ENCODE measurements at places on chromosomes 16 and 17.

- no peak for DNase-seq
Observed at GRCh38 chr16:83046664-83047063, 419.9 kb downstream of the CDH13 start.

DNA sequence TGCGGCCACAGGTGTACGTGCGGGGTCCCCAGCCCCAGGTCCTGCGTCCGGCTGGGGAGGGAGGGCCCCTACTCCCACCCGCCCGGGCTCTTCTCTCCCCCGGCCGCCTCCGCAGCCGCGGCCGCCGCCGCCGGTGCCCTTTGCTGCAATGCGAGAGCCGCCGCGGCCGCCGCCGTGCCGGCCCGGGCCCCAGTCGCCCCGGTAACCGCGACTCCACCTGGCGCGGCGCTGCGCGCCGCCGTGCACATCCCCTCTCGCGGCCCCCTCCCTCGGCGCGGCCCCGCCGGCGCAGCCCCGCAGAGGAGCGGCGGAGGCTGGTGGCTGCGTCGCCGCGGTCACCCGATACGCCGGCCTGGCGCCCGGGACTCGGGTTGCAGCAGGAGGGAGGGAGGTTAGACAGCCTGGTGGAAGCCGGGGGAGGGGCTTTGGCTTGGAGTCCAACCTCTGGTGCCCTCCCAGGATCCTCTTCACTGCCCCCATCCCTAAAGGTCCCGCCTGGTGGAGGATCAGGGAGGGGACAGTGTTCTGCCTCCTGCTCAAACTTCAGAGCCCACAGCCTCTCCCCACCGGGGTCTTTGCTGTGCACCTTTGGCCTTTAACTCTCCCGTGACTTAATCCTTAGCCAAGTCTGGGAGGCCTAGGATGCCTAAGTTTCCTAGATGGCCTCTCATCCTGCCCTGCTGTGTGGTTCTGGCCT, 32.9 kb downstream of the SRCIN1 start:
- no peak for DNase-seq

GRCh38 chr17:72092710-72093322, 28.0 kb upstream of the SOX9 start:
- no peak for DNase-seq

GRCh38 chr17:40796846-40797245, 2.9 kb downstream of the KRT28 start:
- no peak for DNase-seq

DNA sequence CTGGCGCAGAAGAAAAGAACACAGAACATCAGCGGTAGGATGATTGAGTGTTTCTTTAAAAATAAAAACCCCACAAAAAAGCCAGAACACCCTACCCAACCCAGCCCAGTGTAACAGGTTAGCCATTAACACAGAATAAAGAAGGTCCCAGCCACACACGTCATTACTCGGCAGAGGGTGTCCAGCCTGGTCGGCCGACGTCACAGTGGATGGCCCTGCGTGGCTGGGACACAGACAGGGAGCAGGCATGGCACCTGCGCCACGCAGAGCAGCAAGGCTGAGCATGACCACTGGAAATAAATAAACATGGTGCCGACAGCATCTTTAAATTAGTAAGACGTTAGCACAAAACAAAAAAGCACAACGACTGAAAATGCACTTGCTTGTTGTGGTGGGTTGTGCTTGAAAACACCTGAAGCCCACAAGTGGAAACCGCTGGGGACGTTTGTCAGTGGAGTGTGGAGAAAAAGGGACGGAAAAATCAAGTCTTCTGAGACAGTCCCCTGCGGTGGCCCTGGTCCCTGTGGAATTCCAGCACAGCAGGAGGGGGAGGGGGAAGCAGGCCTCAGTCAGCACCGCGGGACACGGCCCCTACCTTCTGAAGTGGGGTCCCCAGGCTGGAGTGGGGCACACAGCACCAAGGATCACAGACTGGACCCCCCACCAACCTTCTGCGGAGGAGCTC, 39.2 kb downstream of the SLC7A5 start:
- DNase-seq: peak; percentile 19

- DNase-seq: no peak
Observed at GRCh38 chr17:50911890-50912289, 45.7 kb upstream of the TOB1 start.

DNA sequence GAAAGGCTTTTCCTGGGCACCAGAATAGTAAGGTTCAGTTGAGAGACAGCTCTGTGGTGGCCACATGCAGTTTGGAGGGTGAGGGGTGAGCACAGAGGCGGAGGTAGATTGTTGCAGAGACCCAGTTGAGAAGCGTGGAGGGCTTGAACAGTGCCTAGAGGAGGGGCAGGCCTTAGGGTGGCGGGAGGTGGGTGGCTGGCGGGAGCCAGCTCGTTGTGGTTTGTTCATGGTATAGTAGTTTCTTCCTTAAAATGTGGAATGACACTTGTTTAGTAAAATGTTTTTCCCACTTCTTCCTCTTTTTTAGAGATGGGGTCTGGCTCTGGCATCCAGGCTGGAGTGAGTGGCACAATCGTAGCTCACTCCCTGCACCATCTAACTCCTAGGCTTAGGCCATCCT, 14.2 kb downstream of the USP10 start:
- DNase-seq: no peak

GRCh38 chr16:79608976-79609375, 8.4 kb upstream of the MAF start:
- no peak for DNase-seq

DNA sequence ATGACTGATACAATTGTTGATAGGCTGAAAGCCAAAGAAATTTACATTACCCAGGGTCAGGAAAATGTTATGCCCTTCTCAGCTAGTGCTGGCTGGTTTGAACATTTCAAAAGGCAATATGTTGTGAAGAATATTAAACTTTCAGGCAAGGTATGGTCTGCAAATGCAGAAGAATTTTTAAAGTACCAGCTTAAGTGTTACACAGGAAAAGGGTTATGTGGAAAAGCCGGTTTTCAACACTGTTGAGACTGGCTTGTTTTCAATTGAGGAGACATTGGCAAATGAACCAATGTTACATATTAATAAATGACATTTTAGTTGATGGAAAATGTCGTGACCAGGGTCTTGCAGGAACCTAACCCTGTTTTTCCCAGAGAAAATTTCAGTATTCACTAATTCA, 215.8 kb upstream of the TBX2 start:
- DNase-seq: no peak

DNA sequence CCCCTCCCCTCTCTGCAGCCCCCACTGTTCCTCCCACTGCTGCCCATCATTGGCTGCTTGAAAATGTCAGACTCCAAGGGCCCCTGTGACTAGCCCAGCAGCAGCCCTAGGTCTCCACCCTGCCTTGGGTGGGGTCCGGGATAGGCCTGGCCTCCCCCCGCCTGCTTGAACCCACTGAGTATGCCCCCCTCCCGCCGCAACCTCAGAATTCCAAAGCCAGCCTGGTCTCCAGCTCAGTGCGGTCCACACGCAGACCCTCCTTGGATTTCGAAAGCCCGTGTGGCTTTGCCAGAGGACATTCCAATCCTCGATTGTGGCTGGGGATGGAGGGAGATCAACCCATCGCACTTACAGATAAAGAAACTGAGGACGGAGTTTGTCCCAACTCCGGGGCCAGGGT, 6.4 kb downstream of the DPEP1 start:
- no peak for DNase-seq

DNA sequence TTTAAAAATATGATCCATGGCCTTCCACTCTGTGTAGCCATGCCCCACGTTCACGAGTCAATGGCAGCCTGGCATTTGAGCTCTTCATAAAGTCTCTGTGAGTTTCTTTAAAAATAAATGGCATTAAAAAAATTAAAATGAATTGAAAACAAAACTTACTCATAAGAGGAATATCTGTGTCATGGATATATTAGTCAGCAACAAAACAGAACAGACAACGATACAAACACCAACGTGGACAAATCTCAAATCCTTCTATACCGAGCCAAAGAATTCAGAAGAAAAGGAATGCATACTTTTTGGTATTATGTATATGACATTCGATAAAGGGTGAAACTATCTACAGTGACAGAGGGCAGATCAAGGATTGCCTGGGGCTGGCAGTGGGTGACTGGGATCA, 8.2 kb upstream of the CMIP start:
- no peak for DNase-seq

GRCh38 chr17:27469256-27469655, 13.0 kb downstream of the KSR1 start:
- no peak for DNase-seq

DNA sequence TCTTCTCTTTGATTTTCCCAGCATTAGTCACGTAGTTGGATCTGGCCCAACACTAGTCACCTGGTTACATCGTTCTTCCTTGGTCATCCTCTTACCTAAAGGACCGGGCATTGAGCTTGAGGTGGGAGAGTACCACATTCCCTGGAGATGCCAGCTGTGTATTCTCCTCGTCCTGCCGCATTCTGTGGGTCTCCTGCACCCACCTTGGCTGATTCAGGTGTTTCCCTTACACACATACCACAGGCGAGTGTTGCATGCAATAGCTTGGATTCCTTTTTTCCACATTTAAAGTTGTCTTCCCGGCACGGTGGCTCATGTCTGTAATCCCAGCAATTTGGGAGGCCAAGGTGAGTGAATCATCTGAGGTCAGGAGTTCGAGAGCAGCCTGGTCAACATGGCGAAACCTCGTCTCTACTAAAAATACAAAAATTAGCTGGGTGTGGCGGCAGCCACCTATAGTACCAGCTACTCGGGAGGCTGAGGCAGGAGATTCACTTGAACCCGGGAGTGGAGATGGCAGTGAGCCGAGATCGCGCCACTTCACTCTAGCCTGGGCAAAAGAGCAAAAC, 21.6 kb upstream of the CLEC18C start:
- no peak for DNase-seq

All from activated CD4-positive, alpha-beta T cell treated with anti-CD3 and anti-CD28 coated beads for 4 hours (primary cell).